ENCODE measurements at places on chromosomes 12 and 14.

- DNase-seq: no peak
These were observed 910 bp upstream of the WASHC4 start for GRCh38 chr12:105106621-105107020.

DNA sequence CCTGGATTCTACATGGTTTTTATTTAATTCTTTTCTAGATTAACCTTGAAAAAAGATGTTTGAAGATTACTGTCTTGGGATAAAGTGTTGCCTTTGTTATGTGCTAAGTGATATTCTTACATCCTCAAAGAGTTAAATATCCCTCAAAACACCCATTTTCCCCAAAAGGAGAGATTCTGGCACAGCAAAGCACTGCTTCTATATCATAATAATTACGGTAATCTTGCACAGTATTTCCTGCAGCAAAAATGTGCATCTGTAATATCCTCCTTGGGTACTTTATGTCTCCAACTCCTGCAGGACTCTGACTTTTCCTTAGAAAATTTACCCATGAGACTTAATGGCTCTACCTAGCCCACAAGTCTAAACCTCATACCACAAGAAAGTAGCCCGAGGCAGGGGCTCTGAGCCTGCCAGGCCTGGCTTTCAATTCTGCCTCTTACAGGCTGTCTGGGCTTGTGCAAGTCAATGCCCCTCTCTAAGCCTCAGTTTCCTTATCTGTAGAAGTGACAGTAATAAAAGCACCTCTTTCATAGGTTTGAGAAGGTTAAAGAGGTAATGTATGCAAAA lies 45.8 kb downstream of the SVOP start:
- no peak for DNase-seq

GRCh38 chr14:26304056-26304455 lies 293.8 kb downstream of the NOVA1 start:
- DNase-seq: no peak

DNA sequence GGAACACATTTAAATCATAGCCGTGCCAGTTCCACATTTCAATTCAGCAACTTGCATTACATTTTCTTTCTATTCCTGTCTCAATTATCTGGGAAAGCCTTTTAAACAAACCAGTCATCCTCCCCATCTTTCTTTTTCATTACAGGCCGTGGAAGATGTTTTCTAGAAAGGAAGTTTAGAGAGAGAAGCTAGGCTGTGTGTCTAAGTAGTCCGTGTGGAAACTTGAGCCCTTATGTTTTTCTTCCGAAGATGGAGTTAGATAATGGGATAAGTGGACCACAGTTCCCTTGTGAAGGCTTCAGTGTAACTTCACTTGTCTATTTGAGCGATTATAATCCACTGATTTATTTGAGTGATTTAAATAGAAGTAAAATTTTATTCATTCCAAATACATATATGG lies 12.4 kb upstream of the PPM1H start:
- DNase-seq: no peak

DNA sequence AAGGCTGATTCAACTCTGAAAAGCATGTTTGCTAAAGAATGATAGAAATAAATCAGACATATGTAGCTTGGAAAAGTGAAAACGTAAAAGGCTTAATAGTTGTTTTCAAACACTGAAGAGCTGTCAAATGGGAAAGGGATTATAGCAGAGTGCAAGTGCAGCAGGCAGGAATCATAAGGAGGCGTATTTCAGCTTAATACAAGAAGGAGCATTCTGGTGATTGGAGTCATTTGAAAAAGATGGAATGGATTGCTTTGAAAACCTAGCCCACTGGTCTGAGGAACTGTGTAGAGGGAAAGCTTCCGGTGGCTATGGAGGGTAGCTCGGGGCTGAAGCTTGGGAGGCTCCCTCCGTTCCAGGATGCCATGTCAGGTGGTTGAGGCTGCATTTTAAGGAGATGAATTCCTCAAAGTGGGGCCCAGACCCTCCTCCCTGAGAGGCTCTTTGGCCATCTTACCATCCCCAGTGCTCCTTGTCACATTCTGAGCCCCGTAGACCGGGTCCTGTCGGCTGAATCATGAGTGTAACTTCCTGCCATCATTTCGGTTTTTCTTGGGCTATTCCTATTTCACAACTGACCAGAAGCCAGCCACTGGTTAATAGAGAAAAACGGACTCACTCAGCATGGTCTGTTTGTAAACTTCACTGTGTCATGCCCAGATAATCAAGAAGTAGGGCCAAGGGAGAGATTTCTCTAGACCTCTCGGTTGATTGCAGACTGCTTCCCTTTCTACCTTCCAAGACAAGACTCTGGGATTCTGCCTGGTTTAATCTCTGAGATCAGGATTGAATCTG lies 6.5 kb downstream of the WNT5B start:
- no peak for DNase-seq

GRCh38 chr14:103434868-103435442 lies 49.7 kb downstream of the MARK3 start:
- DNase-seq: no peak

DNA sequence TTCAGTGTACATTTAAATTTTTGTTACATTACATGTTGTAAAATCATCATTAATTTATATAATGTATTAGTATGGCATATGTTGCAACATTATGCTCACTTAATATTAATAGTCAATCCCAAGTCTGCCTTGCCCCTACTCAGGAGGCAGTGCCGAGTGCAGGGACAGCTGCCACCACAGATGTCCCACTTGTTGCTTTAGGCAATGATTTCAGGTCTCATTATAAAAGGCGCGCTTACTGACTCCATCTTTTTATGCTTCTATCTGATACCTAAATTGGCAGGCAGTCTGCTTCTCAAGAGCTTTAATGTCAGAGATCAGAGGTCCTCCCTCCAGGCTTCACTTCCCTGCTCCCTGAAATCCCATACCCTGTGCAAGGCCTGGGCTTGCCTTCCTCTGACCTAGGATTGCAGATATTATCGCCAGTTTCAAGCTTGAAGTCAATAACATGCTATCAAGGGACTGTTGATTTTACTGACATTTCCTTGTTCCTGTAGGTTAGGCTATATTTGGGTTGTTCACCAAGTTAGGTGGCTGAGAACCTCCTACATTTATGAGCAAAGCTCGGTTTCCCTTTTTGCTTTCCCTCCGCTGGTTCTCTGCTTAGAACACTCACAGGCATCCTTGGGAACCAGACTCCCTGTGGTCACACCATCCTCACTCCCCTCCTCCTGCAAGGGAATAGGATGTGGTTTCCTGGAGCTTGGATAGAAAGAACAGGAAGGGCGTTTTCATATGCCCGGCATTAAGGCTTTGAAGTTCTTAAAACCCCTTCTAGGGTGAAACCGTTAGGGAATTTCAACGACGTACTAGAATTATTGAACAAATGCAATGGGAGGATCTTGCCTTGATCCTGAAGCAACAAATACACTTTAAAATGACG lies 208.4 kb upstream of the FKBP4 start:
- peak; percentile 32 for DNase-seq

GRCh38 chr12:122894193-122895121 lies 1.5 kb downstream of the VPS37B start:
- DNase-seq: no peak

DNA sequence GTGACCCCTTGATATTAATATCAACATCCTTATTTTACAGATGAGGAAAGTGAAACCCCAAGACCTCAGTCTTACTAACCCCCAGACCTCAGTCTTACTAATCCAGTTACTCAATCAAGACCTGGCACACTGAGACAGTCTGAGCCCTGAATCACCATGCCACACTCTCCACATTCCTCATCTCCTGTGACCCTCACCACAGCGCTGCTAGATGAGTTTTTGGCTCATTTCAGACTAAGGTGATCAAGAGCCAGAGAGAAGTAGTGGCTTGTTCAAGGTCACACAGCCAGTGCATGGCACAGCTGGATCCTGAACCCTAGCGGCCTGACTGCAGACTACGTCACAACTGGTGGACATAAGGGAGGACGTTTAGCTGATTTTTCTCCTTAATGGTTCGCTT lies 579.2 kb downstream of the BCL11B start:
- DNase-seq: no peak

- no peak for DNase-seq
These were observed 47.3 kb downstream of the CORO1C start for GRCh38 chr12:108683906-108684556.

- DNase-seq: no peak
These were observed 85.9 kb downstream of the SSPN start for GRCh38 chr12:26281320-26281719.

DNA sequence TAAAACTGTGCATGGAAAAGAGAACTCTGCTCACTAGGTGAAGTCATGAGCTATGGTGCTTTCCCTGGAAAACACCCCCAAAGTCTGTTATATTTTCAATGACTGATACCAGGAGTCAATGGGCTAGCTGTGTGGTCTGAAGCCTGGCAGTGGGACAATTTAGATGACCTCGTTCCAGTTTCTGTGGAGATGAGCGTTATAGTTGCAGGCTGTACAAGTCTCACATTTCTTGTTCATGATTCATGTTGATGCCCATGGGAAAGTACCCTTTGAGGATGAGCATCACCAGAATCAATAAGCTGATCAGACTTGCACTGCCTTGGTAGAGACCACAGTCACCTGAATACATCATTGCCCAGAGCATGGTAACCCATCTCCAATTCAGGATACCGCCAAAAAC lies 70.7 kb downstream of the NOVA1 start:
- DNase-seq: no peak

GRCh38 chr12:109841356-109841755 lies 8.2 kb upstream of the TRPV4 start:
- DNase-seq: no peak

DNA sequence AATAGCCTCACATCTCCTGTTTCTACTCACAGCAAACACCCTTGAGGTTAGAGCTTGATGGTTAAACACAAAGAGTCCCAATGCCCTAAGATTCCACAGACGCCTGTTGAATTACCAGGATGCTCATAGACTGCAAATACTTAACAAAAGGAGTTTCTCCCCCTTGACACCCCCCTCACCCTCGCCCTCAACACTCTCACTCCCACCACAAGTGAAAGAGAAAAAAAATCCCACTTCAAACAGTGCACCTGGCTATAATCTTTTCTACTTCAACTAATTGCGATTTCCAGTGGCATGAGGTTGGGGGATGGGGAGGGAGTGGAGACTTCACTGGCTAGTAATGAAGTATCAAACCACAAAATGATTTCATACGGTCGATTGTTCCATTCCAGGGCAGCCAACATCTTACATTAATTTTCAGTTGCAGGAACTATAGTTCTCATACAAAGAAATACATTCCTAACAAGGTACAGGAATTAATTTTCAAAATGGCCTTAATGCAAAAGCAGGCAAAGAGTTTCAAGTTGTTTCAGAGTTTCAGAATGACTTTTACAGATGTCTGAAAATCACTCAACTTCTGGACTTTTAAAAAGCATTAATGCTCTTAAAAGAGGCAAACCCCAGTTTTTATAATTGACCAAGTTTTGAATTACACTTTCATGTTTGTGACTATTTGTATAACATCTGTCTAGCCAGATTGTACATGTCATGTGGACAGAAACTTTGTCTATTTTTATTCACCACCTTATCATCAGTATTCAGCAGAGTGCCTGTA lies 390.7 kb downstream of the C12orf75 start:
- no peak for DNase-seq

DNA sequence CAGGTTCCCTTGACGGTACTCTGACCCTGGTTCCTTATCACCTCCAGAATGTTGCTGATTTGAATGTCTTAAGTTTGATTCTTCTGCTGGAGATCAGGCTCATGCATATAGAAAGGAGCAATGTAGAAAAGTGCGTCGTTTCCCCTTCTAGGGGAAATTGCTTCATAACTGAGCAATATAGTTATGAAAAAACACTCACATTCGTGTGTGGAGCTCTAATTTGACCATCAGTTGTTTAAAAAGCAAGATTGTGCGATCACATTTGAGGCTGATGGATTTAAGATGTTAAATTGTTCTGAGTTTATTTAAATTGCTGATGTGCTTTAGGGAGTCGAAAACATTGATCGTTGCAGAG lies 19.2 kb downstream of the PELI2 start:
- DNase-seq: no peak

DNA sequence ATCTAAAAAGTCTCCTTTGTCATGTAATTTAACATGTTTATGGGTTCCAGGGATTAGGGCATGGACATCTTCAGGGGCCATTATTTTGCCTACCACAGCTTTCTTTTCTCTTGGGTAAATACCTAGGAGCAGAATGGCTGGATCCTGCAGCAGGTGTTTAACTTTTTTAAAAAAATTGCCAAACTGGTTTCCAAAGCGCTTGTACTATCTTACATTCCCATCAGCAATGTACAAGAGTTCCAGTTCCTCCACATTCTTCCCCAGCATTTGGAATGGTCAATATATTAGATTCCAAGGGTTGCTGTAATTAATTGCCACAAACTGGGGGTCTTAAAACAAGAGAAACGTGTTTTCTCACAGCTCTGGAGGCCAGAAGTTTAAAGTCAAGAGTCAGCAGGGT lies 27.7 kb upstream of the MYL2 start:
- no peak for DNase-seq

- no peak for DNase-seq
These were observed 186.7 kb downstream of the PLCZ1 start for GRCh38 chr12:18551106-18551505.

DNA sequence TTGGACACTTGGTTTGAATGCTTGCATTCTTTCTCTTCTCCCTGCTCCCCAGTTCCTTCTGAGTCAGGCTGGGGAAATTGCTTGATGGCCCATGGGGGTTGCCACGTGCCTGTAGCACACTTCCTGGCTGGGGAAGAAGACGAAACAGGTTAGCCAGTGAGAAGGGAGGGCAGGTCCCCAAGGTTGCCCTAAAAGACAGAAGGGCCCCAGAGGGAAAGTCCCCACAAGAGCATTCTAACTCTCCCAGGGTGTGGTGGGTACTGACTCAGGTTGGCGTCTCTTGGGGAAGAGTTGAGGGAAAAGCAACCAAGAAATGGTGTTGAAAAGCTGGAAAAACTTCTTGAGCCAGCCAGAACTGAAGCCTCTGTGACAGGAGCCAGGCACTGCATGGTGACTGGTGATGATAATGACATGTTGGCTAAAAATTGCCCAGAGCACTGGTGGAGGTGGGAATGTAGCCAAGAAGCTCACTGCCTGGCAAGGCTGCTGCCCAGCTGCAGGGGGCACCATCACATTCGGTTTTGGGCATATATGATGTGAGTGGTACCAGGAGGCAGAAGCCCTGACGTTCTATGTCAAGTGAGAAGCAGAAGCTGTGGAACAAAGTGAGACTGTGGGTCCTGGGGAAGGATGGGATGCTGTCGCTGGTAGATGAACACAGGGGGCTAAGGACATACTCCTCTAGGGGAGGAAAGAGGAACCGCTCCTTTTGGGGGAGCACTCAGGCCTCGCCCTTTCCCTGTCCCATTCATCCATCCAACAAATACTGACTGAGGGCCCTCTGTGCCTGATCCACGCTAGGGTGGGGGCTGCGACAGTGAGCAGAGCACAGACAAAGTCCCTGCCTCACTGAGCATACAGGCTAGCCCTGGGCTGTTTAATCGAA lies 8.1 kb upstream of the RABGGTA start:
- DNase-seq: no peak

DNA sequence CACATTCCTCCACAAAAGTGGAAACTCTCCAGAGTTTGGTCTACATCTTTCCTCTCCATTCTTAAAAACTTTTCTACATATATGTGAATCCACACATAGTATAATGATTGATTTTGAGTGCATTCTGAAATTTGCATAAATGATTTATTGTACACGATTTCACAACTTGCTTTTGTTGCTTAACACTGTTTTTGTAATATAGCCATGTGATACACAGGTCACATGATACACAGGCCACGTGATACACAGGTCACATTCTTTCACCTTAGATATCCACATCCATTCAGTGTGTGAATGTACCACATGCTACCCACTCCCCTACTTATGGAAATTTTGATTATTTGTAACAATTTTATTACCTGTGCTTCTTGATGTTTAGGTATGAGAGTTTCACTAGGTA lies 319.1 kb downstream of the ZFP36L1 start:
- DNase-seq: no peak

Measured in NCI-H1092 (cell line).